ENCODE measurements at places on chromosomes 7 and 10. TPM values are rescaled to one million over a fixed set of nuclear protein-coding genes. Genes with fewer than 3 reads are reported as not detected.

DOCK1 gene
- not detected for total RNA-seq

CTAGE6 gene
- total RNA-seq: 2.2 TPM

MDFIC gene
- total RNA-seq: 139 TPM

CNNM1 gene
- 0.02 TPM for total RNA-seq

ZNF117 gene
- 12.8 TPM for total RNA-seq

EEPD1 gene
- total RNA-seq: 0.59 TPM

TAC1 gene
- total RNA-seq: not detected

HECW1 gene
- total RNA-seq: not detected

MSANTD7 gene
- total RNA-seq: 16.5 TPM

PTPN20 gene
- 2.1 TPM for total RNA-seq

Measured in activated B cell treated with CpG ODN at 0.5 μM for 24 hours (primary cell).